T-helper 17 cell (primary cell): ENCODE measurements at places on chromosomes 2 and 18. TPM values are rescaled to one million over a fixed set of nuclear protein-coding genes. Genes with fewer than 3 reads are reported as not detected.

DNA sequence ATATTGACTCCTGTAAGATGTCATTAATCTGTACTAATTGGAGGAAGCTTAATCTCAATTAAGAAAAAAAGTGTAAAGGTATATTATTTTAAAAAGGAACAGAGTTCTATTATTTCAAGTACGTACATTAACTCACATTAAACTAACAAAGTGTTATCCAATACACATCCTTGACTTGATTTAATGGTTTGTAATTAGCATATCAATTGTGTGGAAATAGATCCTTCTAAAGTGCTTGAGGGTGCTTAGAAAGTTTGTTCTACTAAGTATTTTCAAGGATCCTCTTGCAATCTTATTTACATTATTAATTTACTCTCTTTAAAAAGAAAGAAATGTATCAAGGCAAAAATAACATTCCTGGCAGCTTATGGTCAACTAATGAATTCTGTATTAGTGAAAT is 720.3 kb downstream of the KCNJ3 start:
- H3K4me3 ChIP-seq, result no peak overlapping the region
- H3K36me3 ChIP-seq, result no peaks in the 10 kb centered on the region
- no peaks in the 10 kb centered on the region for H3K4me1 ChIP-seq
- no peaks in the 10 kb centered on the region for H3K27me3 ChIP-seq
- DNase-seq, result no peak
- no peak overlapping the region for H3K27ac ChIP-seq

DNA sequence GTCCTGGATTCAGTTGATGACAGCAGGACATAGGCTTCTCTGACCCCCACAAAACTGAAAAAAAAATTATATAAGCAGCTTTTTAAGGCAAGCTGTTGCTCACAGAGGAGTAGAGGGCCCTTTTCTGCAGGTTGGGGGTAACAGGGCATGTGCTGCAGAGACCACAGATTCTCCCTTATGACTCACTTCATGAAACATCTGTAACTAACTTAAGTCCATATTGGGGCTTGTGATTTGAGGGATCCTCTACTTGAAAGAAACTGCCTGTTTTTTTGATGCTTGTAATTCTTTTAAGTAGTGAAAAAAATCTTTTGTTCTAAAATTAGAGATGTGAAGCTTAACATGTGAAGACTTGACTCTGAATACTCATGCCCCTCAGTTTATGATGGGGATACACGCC is 33.4 kb downstream of the XRCC5 start:
- H3K27me3 ChIP-seq, result no peaks in the 10 kb centered on the region
- no peak for DNase-seq
- no peak overlapping the region for H3K4me3 ChIP-seq
- no peak overlapping the region for H3K27ac ChIP-seq
- H3K4me1 ChIP-seq, result peaks cover 6% of the 10 kb centered on the region
- H3K36me3 ChIP-seq, result peaks cover 6% of the 10 kb centered on the region

DNA sequence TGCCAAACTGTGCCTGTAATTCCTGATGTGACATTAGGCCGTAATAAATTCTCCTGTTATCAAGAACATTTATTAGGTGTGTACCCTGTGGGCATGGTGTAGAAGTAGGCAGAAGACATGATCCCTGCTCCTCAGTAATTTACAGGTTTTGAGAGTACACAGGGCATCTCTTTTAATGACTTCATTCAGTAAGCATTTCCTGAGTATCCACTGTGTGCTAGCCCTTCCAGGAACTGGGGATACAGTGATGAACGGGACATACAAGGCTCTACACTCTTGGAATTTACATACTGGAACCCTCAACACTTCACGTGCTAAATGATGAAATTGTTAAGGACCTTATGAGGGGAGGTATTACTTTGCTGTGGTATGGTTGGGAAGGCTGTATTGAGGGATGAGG is 30.2 kb downstream of the DIS3L2 start:
- no peaks in the 10 kb centered on the region for H3K27me3 ChIP-seq
- H3K4me1 ChIP-seq, result peaks cover 29% of the 10 kb centered on the region
- H3K27ac ChIP-seq, result no peak overlapping the region
- no peak for DNase-seq

GRCh38 chr18:58831606-58832005 is 33.1 kb upstream of the ZNF532 start:
- H3K27me3 ChIP-seq, result peaks cover 50% of the 10 kb centered on the region
- no peaks in the 10 kb centered on the region for H3K4me1 ChIP-seq
- DNase-seq, result no peak
- no peak overlapping the region for H3K27ac ChIP-seq
- H3K36me3 ChIP-seq, result no peaks in the 10 kb centered on the region

The NOTO gene
- not detected for total RNA-seq

The RABL2A gene
- 14.9 TPM for total RNA-seq

DNA sequence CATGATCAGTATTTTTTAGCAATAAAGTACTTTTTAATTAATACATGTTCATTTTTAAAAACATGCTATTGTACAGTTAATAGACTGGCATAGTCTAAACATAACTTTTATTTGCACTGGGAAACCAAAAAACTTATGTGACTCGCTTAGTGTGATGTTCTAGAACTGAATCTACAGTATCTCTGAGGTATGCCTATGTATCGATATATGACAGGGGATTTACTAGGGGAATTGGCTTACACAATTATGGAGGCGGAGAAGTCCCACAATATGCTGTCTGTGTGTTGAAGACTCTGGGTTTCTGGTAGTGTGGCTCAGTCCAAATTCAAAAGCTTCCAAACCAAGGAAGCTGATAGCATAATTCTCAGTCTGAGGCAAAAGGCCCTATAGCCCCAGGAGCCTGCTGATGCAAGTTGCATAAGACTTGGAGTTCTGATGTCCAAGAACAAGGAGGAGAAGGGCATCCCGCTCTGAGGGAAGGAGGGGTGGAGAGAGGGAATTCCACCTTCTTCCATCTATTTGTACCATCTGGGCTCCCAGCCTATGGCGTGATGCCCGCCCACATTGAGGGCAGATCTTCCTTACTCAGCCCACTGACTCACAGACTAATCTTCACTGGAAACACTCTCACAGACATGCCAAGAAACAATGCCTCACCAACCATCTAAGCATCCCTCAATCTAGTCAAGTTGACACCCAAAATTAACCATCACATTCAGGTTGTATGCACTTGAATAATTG is 27.5 kb downstream of the ZNF638 start:
- no peak for DNase-seq
- H3K27me3 ChIP-seq, result no peaks in the 10 kb centered on the region
- H3K4me3 ChIP-seq, result no peak overlapping the region
- peaks cover 18% of the 10 kb centered on the region for H3K36me3 ChIP-seq

The LRATD1 gene
- total RNA-seq, result not detected

GRCh38 chr18:6747646-6748045 is 18.1 kb downstream of the ARHGAP28 start:
- H3K36me3 ChIP-seq, result no peaks in the 10 kb centered on the region
- DNase-seq, result no peak

DNA sequence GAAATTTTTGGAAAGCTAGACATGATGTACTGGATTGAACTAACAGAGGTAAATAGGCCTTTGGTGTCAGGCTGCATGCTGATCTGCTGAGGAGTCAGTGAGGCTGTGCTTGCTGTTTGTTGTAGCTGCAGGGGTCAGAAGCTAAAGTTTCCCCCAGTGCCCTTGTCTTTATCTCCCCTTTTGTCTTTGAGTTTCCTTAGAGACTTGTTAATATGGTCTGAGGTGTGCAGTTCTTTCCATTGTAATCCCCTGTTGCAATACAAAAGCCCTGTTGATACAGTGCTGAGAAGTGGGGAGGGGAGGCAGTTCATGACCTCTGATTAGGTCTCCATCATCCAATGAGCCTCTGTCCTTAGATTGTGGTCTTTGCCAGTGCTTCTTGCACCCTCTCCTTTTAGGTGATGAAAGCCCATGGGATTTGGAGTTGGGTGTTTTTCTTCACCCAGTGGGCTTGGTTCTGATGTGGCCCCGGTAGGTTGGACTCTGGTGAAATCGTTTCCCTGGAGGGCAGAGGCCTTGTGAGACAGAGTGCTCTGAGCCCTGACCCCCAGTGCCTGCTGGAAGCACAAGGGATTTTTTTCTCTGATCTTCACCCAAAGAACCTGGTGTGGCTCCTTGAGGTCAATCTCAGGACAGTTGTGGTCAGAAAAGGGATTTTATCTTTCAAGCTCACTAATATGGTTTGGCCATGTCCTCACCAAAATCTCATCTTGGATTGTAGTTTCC is 163.1 kb downstream of the TMEM18 start:
- no peak overlapping the region for H3K27ac ChIP-seq
- no peak for DNase-seq
- no peaks in the 10 kb centered on the region for H3K36me3 ChIP-seq
- no peaks in the 10 kb centered on the region for H3K4me1 ChIP-seq
- peaks cover 29% of the 10 kb centered on the region for H3K27me3 ChIP-seq

The IL37 gene
- not detected for total RNA-seq
